Stimulated activated CD8-positive, alpha-beta memory T cell treated with anti-CD3 and anti-CD28 coated beads, Interleukin-4, amount 100 ng/mL, for 1 hour (primary cell): ENCODE measurements at places on chromosomes 7 and 10.

DNA sequence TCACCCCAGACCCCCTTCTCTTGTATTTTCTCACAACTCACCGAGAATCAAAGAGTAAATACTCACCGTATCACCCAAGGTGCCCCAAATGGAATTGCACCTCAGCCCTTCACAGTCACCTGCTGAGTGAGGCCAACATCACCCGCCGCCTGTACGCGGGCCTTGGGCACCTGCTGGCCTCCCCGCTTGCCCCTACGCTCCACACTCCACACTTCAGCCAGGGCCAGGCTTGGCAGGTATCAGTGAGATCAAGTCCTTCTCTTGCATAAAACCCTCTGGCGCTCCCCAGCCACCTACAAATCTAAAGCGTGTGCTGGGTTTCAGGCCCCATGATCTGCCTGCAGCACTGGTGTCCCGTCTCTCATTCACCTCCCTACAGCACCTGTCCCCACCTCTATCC lies 300.6 kb downstream of the GFRA1 start:
- DNase-seq: no peak

GRCh38 chr10:101974091-101974971 lies 81.6 kb downstream of the ARMH3 start:
- no peak for DNase-seq

- DNase-seq: no peak
Observed at GRCh38 chr7:28608731-28609130, 196.4 kb downstream of the CREB5 start.

GRCh38 chr7:141397236-141398163 lies 153.7 kb upstream of the AGK start:
- DNase-seq: no peak

GRCh38 chr7:141452911-141453310 lies 98.3 kb upstream of the AGK start:
- DNase-seq: no peak

GRCh38 chr7:1995426-1995825 lies 237.3 kb downstream of the MAD1L1 start:
- DNase-seq: no peak
